ENCODE measurements at places on chromosomes 7 and 10. TPM values are rescaled to one million over a fixed set of nuclear protein-coding genes. Genes with fewer than 3 reads are reported as not detected.

DNA sequence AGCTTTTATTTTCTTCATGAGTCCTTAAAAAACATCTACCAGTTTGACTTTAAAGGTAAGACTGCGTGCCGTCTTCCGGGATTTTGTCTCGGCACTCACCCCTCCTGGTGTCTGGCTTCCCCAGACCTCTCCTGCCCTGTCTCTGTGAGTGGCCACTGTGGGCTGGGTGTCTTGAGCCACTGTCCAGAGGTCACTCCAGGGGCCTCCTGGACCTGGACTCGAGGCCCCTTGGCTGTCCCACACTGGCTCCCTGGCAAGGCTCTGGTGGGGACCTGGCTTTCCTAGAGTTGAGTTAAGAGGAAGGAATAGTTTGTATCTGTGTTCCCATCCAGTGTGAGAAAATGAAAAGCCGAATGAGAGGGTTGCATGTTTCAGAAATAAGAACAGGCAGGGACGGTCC, 95.5 kb downstream of the NKX6-2 start:
- DNase-seq, result no peak

The MBL2 gene
- not detected for total RNA-seq

The ZNF736 gene
- 6.9 TPM for total RNA-seq

The HIP1 gene
- 18.7 TPM for total RNA-seq

GRCh38 chr7:139840776-139841175, 11.7 kb downstream of the TBXAS1 start:
- no peak for DNase-seq

The PNLIP gene
- total RNA-seq, result not detected

GRCh38 chr10:91602868-91603568, 29.9 kb downstream of the PPP1R3C start:
- DNase-seq, result no peak

GRCh38 chr10:79209831-79210230, 137.4 kb upstream of the PPIF start:
- no peak for DNase-seq

DNA sequence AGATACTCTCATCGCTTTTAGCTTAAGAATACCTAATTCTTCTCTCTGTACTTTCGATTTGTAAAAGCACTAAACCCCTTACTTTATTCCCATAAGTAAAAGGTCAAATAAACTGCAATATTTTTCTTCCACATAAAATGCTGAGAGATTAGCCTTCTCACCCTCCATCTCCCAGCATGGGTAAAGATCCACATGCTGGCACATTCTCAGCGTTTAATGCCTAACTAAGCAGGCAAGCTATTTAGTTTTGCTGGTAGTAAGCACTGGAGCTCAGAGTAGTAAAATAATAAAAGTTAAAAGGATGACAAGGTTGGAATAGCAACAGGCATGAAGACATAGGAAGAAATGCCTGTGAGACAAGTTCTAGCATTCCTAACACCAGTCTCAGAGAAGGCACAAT, 65.9 kb upstream of the NEBL start:
- DNase-seq, result no peak

- no peak for DNase-seq
Observed at GRCh38 chr7:132557489-132558044, 18.7 kb downstream of the PLXNA4 start.

The AS3MT gene
- total RNA-seq, result 0.58 TPM

GRCh38 chr10:77925795-77926565, 575 bp downstream of the DLG5 start:
- no peak for DNase-seq

The TMEM178B gene
- total RNA-seq, result 3.1 TPM

GRCh38 chr10:3152566-3152935, 20.0 kb downstream of the PITRM1 start:
- DNase-seq, result no peak

GRCh38 chr10:35352512-35352911, 16.2 kb downstream of the CCNY start:
- no peak for DNase-seq

DNA sequence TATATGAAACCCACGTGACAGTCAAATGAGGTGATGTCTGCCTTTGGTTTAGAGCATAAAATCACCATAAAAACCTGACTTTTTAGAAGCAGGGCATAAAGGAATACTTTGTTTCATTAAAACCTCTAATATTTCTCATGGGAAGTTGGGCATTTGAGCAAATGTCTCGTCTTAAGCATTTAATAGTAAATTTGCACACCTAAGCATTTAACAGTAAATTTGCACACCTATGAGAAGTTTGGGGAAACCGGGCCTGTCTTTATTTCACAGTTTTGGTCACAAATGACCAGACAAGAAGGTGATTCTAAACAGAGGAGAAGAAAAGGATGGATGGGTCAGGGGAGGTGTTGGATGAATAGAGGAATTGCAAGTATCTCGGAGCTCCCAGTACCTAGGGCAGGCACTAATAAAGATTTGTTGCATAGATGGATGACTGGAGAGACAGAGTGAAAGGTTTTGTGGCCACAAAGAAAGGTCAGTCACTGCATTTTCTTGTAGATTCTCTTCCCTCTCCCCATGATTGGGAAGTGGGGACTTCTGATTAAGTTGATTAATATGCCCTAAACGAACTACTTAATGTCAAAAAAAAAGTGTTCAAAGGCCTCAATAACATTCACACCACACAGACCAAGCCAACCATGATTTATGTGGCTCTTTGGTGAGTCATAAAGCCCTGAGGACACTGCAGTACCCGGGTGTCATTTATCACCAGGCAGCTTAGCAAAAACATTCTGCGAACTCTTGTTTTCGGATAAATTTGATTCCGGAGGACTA, 158.2 kb downstream of the SPAG6 start:
- no peak for DNase-seq

All from glomerular endothelial cell (primary cell).